AG09309 (cell line): ENCODE measurements at places on chromosomes 7 and 10.

- no peak for DNase-seq
Measured at GRCh38 chr10:16765509-16766375, 51.5 kb downstream of the RSU1 start.

GRCh38 chr7:140005341-140005740, 57.4 kb downstream of the PARP12 start:
- DNase-seq, result no peak

GRCh38 chr7:113142385-113143119, 24.2 kb upstream of the SMIM30 start:
- DNase-seq, result no peak

DNA sequence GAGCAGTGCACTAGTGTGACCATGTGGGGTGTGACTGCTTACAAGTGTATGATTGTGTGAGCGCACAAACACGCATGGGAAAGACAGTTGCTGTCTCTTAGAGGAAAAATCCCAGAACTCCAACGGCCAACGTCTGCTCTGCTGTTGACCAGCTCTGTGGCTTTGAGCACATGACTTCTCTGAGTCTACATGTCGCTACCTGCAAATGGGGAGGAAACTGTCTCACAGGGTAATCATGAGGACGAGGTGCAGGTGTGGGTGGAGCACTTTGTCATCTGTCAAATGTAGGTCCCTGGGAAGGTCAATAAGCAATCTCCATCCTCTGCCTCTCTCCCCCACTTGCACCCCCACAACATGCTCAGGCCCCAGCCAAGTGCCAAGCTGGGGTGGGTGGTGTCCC, 31.2 kb upstream of the TLX1 start:
- no peak for DNase-seq

- DNase-seq, result peak; percentile 21
Measured at GRCh38 chr7:133354546-133355324, 101.9 kb downstream of the EXOC4 start.

DNA sequence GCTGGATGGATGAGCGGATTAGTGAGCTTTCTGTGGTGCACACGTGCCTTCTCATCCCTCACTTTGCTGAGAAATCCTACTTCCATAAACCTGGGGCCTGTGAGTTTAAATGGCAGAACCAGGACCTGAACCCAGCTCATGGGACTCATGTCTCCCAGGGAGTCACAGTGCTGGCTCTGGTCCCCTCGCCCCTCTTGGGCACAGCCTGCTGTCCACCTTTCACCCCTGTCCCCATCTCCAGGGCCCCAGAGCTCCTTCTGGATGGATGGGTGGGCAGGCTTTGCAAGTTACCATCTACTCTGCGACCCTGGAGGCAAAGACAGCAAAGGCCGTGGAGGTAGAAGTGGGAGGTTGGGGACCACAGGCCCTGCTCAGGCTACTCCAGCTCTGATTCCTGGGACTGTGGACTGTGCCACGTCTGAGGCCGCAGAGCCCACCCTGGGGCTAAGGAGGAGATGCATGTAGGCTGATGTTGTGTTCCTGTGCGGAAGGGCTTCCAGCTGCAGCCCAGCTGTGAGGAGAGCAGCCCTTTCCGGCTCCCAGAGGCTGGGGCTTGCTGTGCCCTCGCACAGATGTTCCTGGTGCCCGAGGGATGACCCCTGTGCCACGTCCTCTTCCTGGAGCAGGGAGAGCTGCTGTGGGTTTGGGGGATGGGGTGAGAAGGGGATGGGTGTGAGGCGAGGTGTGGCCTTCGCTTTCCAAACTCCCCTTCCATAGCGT, 40.3 kb downstream of the PRF1 start:
- no peak for DNase-seq

GRCh38 chr7:77453531-77453930, 37.4 kb upstream of the GSAP start:
- DNase-seq, result no peak

- DNase-seq, result no peak
Measured at GRCh38 chr10:24453404-24453830, 244.5 kb downstream of the KIAA1217 start.

DNA sequence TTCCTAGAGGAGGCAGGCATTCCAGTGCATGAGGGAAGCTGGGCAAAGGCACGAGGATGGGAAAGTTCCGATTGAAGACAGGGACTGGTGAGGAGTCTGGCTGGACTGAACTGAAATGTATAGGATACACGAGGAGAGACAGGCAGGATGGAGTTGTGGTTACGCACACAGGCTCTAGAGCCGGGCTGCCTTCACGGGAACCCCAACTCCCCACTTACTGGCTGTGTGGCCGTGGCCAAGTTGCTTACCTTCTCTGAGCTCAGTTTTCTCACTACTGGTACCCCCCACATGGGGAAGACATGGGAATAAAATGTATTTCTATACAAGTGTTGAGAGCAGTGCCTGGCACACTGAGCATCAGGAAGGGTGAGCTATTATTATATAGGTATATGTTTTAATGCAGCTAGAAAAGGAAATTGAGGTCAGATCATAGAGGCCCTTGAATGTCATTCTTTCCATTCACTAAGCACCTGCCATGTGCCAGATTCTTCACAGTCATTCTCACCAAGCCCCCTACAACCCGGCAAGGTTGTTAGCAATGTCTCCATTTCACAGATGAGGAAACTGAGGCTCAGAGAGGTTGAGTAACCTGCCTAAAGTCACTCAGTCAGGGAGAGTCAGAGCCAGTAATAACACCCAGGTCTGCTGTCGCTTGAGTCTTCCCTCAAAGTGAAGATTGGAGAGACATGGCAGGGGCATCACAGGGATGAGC, 9.7 kb downstream of the CHST3 start:
- DNase-seq, result no peak

GRCh38 chr7:940599-941408, 13.7 kb downstream of the ADAP1 start:
- no peak for DNase-seq

DNA sequence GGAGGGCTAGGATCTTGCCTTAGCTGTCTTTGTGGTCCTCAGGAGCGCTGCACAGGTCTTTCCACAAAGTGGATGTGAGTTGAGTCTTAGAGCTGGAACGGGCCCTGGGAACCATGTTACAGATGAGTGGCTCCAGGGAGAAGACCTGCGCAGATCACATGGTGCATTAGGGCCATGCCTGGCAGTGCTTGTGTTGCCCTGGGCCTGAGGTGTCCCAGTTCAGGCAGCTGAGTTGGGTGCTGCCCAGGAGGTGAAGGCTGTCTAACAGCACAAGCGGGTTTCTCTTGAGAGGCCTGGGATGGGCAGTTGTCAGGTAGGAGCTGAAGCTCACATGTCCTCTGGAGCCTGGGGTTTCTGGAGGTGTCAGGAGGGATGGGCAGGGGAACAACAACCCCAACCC, 33.7 kb upstream of the ANKRD2 start:
- no peak for DNase-seq

DNA sequence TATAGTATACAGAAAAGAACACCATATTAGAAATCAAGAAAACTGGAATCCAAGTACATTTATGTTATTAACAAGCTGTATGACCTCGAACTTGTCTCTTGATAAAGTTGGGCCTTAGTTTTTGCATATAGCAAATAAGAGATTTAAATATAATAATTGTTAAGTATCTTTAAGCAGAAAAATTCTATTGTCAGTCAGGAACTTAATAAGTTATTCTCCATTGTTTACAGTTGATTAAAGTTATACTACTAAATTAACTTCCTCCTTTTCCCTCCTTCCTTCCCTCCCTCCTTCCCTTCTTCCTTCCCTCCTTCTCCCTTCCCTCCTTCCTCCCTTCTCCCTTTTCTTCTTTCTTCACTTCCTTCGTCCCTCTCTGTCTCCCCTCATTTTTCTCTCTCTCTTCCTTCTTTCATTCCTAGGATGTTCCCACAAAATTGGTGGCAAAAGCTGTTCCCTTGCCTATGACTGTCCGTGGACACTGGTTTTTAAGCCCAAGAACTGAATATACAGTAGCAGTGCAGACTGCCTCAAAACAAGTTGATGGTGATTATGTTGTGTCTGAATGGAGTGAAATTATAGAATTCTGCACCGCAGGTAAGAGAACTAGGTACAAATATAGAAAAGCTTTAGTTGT, 59.7 kb downstream of the PHYHIPL start:
- no peak for DNase-seq

- DNase-seq, result no peak
Measured at GRCh38 chr7:106057962-106058927, 53.9 kb downstream of the SYPL1 start.

- DNase-seq, result no peak
Measured at GRCh38 chr10:44956226-44956625, 3.4 kb upstream of the RASSF4 start.

DNA sequence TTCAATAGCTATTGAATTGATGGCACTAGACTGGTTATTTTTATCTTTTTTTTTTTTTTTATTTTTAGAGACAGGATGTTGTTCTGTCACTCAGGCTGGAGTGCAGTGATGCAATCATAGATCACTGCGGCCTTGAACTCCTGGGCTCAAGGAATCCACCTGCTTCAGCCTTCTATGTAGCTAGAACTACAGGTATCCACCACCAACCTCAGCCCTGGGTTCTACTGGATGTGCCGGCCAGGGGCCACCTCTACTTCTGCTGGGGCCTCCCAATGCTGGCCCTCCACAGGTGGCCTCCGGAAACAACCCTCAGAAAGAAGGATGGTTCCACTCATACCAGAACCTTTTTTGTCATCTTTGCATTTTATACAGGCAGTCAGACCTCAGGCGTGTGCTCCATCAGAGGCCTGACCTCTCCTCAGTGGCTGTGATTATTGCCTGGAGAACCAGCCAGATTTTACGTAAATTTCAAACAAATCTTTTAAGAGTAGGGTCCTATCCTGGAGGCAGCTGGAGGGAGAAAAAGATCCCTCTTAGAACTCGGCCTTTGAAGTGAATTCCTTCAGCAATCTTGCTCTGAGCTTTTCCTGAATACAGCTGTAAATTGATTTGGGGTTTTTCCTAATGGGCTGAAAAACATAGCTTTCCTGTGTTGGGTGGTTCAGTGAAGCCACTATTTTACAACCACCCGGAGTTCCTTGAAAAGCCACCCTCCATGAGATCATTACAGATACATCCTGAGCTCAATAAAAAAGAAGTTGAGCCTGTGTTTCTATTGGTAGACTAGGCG, 110.0 kb downstream of the SPAG6 start:
- no peak for DNase-seq

- no peak for DNase-seq
Measured at GRCh38 chr7:23593706-23594105, 3.5 kb upstream of the CCDC126 start.

DNA sequence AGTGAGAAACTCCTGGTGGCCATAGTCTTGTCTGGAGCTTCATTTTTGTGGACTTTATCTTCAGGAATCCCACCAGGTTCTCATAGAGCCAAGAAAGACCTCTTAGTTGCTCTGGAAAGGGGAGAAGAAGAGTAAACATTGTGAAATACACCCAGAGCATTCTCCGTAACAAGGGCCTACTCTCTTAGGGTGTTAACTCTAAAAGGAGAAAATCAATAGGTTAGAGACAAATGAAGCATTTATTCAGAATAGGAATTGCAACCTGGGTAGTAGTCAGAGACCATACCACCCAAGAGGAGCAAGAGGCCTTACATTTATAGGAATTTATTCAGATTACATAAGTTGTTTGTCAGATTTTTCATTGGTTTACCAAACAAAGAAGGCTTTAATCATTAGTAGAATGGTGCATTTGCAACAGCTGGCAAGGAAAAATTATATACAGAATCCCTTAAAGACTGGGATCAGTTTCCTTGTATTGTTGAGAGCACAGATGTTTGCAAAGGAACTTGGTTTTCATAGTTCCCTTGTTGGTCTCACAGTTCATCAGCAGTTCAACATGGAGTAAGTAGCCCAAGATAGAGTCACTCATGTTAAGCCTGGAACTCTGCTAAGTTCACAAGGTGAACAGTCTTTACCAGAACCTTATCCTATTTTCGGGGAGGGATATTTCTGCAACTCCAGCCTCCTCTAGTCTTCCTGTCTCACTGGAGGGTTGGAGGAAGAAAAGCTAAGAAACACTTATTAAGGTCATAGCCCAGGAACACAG, 53.2 kb upstream of the TMEM140 start:
- no peak for DNase-seq

- DNase-seq, result no peak
Measured at GRCh38 chr10:20990604-20991003, 93.5 kb upstream of the NEBL start.

GRCh38 chr10:28492116-28492920, 40.6 kb upstream of the WAC start:
- peak; percentile 10 for DNase-seq

- DNase-seq, result no peak
Measured at GRCh38 chr10:97590082-97590747, 694 bp downstream of the C10orf62 start.

DNA sequence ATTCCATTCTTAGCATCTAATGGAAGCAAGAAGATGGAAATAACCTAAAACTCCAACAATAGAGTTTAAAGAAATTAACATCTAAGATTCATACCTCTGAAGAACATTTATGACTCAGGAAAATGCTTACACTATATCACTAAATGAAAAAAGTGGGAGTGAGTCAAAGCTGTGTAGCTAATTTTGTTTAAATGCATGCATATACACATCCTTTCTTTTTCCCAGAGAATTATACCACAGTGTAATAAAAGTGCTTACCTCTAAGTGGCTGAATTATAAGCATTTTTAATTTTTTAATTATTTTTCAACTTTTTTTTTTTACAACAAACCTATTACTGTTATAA, 44.3 kb downstream of the CCDC71L start:
- no peak for DNase-seq

- DNase-seq, result peak; percentile 18
Measured at GRCh38 chr7:46626691-46627310, 705.7 kb upstream of the IGFBP3 start.

DNA sequence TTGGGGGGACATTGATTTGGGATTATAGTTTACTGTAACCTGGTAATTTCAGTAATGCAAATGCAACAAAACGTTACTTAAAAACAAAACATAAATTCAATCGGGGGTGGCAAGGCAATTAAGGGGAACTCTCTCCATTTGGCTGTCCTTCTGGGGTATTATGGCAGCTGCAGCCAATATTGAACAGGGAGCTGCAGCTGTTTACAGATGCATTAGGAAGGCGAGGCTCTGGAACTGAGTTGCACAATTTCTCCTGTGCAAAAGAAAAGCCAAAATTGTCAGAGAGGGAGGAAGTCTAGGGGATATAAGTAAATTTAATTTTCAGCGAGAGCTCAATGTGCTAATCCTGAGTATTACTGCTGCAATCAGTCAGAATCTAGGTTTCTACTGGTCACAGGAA, 36.1 kb downstream of the NEUROD6 start:
- no peak for DNase-seq

GRCh38 chr7:50156163-50156562, 63.1 kb upstream of the ZPBP start:
- no peak for DNase-seq

- no peak for DNase-seq
Measured at GRCh38 chr7:4200546-4201094, 481.5 kb upstream of the FOXK1 start.
